ENCODE measurements at places on chromosomes 7 and 10.

DNA sequence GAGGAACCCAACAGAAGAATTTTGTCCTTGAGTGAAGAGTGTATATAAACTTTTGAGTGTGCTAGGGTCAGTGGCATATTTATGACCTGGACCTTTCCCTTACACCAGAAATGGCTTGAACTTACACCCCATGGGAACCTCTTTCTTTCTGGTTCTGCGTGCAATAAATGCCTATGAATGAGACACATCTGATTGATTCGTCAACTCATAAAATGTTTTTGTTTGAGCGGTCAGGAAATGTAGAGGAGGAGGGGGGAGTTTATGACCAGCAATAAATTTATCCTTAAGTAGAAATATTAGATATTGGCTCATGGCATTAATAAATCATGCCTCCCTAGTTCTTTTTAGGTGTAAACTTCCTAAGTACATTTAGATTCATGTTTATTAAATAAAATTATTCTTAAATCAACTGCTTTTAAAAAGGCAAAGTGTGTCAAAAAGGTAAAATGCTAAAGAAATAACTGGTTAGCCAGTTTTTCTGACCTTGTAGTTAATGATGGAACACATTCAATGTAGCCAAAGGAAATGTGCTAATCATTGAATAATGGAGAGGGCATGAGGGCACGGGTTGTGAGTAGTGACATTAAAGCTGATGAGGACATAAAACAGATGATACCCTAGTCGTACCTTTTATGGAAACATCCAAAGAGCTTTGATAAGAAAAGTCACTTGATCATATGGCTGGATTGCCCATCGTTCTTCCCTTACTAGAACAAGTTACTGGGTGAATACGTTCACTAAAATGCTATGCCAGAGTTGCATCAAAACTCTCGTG lies 13.6 kb upstream of the NUP42 start:
- DNase-seq = no peak

DNA sequence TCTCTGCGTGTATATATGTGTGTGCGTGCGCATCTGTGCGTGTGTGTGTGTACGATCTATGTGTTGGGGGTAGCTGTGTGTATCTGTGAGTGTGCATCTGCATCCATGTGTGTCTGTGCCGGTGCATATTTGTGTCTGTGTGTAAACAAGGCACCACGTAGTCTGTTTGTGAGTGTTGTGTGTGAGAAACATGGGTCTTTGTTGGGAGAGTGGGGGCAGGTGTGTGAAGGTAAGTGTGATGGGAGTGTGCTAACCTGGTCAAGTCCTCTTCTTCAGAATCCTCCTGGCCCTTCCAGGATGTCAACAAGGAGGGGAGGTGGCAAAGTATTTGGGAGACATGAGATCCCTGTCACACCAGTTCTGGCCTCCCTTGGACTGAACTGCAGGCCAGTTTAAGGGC lies 87.2 kb downstream of the HIF1AN start:
- no peak for DNase-seq

- no peak for DNase-seq
Observed at GRCh38 chr10:87066865-87067264, 27.8 kb downstream of the GLUD1 start.

DNA sequence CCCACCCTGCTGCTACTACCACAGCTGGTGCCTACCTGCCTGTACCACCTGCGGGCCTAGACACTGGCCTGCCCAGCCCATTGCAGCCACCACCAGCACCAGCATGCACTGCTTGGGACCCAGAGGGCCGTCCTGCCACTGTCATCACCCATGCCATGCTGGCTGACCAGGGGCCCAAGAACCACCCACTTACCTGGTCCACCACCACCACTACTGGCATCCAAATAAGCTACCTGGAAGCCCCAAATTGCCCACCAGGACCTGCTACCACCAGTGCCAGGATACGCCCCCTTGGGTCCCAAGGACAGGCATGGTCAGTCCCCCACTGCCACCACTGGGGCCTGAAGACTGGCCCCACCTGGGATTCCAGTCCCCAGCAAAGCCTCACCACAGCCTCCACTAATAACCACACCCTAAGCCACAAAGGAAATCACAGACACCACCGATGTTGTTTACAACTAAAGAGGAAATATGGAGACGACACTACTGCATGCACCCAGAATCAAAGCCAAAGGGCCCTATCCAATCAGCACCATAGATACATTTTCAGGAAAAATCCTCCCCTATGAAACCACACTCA lies 70.5 kb upstream of the DIP2C start:
- no peak for DNase-seq

- no peak for DNase-seq
Observed at GRCh38 chr10:73340121-73340520, 18.5 kb downstream of the CFAP70 start.

DNA sequence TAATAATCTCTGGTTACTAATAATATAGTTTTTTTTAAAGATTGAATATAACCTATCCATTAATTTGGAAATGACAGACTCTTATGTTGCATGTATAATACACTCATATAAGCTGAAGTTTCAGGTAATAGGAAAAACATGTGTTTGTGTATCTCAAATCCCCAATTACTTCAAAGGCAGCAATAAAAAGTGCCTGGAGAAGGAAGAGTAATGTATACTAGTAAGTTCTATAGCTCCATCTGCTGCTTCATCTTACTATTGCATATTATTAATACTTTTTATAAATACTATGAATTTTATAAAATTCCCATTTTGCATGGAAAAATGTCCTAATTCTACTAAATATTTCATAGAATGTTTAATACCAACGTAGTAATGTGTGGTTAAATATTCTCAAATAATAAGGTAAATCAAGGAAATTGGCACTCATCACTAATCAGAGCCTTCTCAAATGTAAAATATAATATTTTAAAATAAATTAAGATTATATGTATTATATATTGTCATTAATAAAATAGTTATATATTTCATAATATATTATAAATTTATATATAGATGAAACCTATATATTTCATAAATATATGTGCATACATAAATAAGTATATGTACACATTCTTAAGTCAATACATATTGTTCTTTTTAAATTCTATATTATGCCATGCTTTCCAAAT lies 311.9 kb downstream of the HGF start:
- DNase-seq = peak; percentile 43

GRCh38 chr10:22043327-22043633 lies 39.8 kb upstream of the DNAJC1 start:
- DNase-seq = no peak

DNA sequence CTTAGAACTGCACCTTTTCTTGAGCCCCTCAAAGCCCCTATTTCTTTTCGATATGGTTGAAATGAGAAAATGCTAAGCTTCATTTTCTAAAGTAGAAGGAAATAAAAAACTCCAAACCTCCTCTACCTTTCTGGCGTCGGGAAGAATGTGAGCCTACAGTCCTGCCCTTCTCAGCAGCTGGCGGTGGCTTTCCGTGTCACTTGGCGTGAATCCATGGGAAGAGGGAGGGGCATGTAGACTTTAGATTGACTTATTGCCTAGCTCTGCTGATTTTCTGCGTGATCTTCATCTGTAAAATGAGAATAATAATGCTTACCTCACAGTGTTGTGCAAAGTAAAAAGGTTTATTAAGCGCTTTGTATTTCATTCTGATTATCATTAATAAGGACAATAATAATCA lies 35.0 kb downstream of the PRR15 start:
- DNase-seq = no peak

DNA sequence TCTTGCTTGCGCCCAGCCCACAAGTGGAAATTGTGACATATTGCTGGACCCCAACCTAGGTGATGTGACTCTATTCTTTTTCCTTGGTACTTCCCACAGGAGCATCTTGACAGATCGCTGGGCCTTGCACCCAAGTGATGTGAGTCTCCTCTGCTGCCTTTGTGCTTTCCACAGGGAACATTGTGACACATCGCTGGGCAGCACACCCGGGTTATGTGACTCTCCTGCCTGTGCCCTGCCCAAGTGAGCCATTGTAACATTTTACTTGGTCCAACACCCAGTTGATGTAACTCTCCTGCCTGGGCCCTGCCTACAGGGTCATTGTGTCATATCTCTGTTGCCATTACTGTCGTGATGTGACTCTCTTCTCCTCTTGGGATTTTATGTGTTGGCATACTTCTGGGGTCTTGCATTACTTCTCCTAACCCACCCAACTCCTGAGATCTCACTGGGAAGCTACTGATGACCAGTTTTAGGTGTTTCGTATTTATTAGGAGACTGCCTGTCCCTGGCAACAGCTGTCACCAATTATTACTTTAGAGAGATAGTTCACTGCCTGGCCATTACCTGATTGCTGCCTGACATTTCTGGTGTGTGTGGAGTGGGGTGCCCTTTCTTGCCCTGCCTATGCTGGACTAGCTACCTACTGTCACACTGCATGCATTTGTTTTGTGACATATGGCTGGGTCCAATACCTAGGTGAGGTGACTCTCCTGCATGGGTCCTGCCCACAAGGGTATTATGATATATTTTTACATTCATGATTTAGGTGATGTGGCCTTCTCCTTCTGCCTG lies 45.4 kb upstream of the ZNF680 start:
- no peak for DNase-seq

Measured in fibroblast of skin of right quadriceps (primary cell).